Activated T-cell treated with anti-CD3 and anti-CD28 coated beads, Interleukin-2, amount 50 U/mL, for 72 hours (primary cell): ENCODE measurements at places on chromosomes 4 and X. TPM values are rescaled to one million over a fixed set of nuclear protein-coding genes. Genes with fewer than 3 reads are reported as not detected.

Gene MID1
- total RNA-seq: 1.1 TPM

Gene MAGEB10
- total RNA-seq: not detected

GRCh38 chr4:184347251-184348239 lies 126.8 kb downstream of the IRF2 start:
- DNase-seq: no peak
- peaks cover 21% of the 10 kb centered on the region for H3K4me1 ChIP-seq
- H3K36me3 ChIP-seq: no peaks in the 10 kb centered on the region
- H3K27ac ChIP-seq: no peak overlapping the region

GRCh38 chrX:33129607-33130006 lies 81.7 kb downstream of the DMD start:
- H3K4me3 ChIP-seq: no peak overlapping the region
- no peaks in the 10 kb centered on the region for H3K27me3 ChIP-seq
- DNase-seq: no peak
- H3K36me3 ChIP-seq: no peaks in the 10 kb centered on the region
- no peaks in the 10 kb centered on the region for H3K4me1 ChIP-seq

DNA sequence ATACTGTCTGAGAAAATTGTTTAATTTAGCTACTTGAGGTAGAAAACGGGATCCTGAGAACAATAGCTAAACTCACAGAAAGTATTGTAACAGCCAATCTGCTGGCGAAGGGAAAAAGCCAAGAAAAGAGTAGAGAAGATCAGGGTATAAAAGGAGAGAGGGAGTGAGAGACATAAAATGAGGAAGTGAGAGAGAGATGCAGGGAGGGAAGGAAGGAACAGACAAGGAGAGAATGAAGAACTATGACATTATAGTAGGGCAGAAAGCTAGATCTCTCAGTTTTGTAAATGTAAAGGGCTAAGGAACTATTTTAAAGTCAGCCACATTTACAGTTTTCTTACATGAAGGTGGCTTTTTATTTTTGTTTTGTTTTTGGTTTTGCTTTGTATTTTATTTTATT lies 1.6 kb upstream of the GIMD1 start:
- no peaks in the 10 kb centered on the region for H3K36me3 ChIP-seq
- peaks cover 18% of the 10 kb centered on the region for H3K27me3 ChIP-seq
- H3K4me1 ChIP-seq: no peaks in the 10 kb centered on the region
- H3K27ac ChIP-seq: no peak overlapping the region
- no peak for DNase-seq

DNA sequence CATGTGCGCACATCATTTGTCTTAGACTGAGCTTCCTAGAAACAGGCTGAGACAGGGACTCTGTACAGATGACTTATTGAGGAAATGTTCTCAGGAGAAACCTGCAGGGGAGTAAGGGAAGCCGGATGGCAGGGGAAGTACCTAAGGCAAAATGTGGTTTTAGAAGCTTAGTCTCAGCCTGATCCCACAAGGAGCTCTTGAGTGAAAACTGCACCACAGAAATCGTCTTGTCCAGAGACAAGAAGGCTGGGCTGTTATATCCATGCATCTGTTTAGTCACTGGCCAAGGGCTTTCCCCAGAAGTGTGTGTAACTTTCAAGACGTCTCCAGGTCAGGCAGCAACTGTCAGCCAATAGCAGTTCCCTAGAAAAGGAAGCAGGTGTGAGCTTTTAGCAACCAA lies 86.0 kb downstream of the FUNDC1 start:
- H3K36me3 ChIP-seq: no peaks in the 10 kb centered on the region
- no peaks in the 10 kb centered on the region for H3K4me1 ChIP-seq
- H3K27ac ChIP-seq: no peak overlapping the region
- H3K4me3 ChIP-seq: no peak overlapping the region

- no peaks in the 10 kb centered on the region for H3K27me3 ChIP-seq
- H3K4me1 ChIP-seq: peaks cover 18% of the 10 kb centered on the region
- no peaks in the 10 kb centered on the region for H3K36me3 ChIP-seq
Observed at GRCh38 chrX:11099465-11099864, 11.7 kb upstream of the HCCS start.

GRCh38 chr4:107034996-107035818 lies 906 bp downstream of the DKK2 start:
- H3K36me3 ChIP-seq: peaks cover 2% of the 10 kb centered on the region
- H3K27ac ChIP-seq: no peak overlapping the region
- H3K4me1 ChIP-seq: peaks cover 32% of the 10 kb centered on the region
- peak; percentile 18 for DNase-seq

Gene EREG
- total RNA-seq: not detected

- no peak overlapping the region for H3K4me3 ChIP-seq
- peaks cover 28% of the 10 kb centered on the region for H3K4me1 ChIP-seq
- H3K27me3 ChIP-seq: no peaks in the 10 kb centered on the region
- DNase-seq: no peak
- no peaks in the 10 kb centered on the region for H3K36me3 ChIP-seq
- H3K27ac ChIP-seq: no peak overlapping the region
Observed at GRCh38 chr4:40506066-40506465, 123.6 kb downstream of the RBM47 start.

Gene DGAT2L6
- total RNA-seq: not detected

DNA sequence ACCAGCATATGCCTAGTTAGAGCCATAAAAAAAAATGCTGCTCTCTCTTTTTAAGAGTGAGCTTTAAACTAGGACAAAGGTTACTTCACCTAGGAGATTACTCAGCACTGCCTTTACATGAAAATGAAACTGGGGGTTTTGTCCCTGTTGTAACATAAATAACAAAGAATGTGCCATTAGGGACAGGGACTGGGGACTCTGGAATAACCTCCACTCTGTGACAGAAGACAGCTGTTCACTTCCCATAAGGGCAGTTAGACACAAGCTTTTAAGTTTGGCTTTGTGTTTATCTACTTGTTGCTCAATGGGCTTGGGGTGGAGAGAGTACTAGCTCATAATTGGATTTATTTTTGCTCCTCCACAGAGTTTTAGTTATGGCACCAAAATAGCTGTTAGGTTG lies 11.9 kb downstream of the ENPEP start:
- H3K4me3 ChIP-seq: no peak overlapping the region
- no peaks in the 10 kb centered on the region for H3K4me1 ChIP-seq

- no peaks in the 10 kb centered on the region for H3K27me3 ChIP-seq
- H3K36me3 ChIP-seq: no peaks in the 10 kb centered on the region
- no peak for DNase-seq
- no peak overlapping the region for H3K27ac ChIP-seq
- no peak overlapping the region for H3K4me3 ChIP-seq
Observed at GRCh38 chr4:166426300-166426863, 553.3 kb downstream of the TLL1 start.

Gene ZNF711
- 4.6 TPM for total RNA-seq

Gene GPAT3
- total RNA-seq: 1.2 TPM

Gene CCKAR
- total RNA-seq: not detected

Gene SPANXN2
- total RNA-seq: not detected

DNA sequence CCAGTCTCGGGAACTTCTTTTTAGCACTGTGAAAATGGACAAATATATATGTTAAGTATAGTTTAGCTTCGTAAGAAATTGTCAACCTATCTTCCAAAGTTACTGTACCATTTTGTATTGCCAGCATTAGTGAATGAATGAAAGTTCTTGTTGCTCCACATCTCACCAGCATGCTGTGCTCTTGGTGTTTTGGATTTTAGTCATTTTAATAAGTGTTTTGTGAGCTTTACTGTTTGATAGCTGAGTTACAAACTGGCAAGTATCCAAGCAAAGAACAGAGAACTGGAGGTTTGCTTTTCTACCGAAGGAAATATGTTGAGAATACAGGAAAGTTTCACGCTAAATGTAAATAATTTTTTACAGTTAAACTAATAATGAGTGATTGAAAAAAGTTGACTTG lies 33.0 kb downstream of the SNCA start:
- DNase-seq: no peak
- H3K27ac ChIP-seq: no peak overlapping the region
- H3K36me3 ChIP-seq: no peaks in the 10 kb centered on the region
- no peak overlapping the region for H3K4me3 ChIP-seq
- H3K27me3 ChIP-seq: no peaks in the 10 kb centered on the region
- H3K4me1 ChIP-seq: no peaks in the 10 kb centered on the region

Gene PRR32
- total RNA-seq: not detected
